Renal cortex interstitium (tissue), 15 donors: ENCODE measurements at places on chromosomes 3 and 15. TPM values are rescaled to one million over a fixed set of nuclear protein-coding genes. Genes with fewer than 3 reads are reported as not detected.

DNA sequence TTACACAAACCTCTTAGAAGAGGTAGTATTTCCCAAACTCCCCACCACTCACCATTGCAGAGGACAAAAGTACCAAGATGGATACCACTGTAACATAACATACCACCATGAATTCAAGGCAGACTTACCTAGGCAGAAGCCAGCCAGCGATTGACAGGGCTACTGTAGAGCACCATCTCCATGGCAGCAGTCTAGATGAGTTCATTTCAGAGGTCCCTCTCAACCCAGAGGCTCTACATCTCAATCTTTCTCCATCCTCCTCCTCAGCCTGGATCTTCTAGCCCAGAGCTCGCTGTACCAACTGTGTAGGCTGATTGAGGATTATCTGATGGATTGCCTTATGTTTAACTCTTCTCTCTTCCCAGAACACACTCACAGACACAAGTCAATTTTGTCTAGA, 2.0 kb upstream of the PLIN1 start:
- no peak for DNase-seq

DNA sequence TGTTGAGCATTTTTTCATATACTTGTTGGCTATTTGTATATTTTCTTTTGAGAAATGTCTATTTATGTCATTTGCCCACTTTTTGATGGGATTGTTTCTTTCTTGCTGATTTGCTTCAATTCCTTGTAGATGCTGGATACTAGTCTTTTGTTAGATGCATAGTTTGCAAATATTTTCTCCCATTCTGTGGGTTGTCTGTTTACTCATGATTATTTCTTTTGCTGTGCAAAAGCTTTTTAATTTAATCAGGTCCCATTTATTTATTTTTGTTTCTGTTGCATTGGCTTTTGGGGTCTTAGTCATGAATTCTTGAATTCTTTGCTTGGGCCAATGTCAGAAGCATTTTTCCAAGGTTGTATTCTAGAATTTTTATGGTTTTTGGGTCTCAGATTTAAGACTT, 251.7 kb downstream of the WNT5A start:
- DNase-seq: no peak

- no peak for DNase-seq
Measured at GRCh38 chr15:39808909-39809308, 26.3 kb upstream of the FSIP1 start.

Gene MB21D2
- polyA plus RNA-seq: 16.3 TPM
